ENCODE measurements at places on chromosomes 11 and 22.
A peak's percentile ranks its signal among the peaks of the same experiment; 100 is the strongest.

- no peak for DNase-seq
Measured at GRCh38 chr11:122045181-122045586, 70.8 kb downstream of the BLID start.

DNA sequence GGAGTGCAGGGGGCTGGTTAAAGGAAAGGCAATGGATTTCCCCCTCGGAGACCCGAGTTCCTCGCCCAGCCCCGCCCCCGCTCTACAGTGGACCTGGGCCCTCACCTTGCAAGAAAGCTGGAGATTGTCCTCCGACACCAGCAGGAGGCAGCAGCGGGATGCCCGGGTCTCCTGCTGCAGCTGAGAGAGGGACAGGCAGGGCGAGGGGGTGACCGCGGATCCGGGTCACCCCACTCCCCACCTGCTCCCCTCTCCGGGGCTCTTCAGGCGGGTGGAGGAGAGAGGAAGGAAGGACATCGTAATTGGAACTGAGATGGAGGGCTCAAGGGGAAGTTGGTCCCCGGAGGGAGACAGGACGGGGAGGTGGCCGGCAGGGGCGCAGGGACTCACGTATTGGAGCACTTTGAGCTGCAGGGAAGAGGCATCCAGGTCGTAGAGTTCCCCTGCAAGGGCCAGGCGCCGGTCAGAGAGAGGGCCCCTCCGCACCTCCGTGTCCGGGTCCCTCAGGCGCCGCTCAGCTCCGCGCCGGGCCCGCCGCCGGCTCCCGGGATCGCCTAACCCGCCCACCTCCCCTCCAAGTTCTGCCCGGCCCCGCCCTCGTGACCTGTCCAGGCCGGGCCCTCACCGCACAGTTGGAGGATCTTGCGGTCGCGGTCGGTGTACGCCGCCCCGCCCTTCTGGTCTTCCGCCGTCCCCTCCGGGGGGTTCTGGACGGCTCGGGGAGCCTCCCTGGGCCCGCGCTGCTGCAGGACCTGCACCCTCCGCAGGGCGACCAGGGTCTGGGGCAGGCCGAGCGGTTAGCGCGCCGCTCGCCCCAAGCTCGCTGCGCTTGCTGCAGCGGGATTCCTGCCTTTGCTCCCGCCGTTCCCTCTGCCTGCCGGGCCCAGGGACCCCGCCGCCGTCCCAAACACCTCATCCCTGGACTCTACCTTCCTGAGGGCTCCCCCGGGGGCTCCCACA lies 84.1 kb downstream of the PDE2A start:
- DNase-seq = peak; percentile 31

GRCh38 chr11:62411524-62411923 lies 7.3 kb upstream of the SCGB1A1 start:
- DNase-seq = no peak

- DNase-seq = no peak
Measured at GRCh38 chr11:41457216-41458014, 2.0 kb downstream of the LRRC4C start.

DNA sequence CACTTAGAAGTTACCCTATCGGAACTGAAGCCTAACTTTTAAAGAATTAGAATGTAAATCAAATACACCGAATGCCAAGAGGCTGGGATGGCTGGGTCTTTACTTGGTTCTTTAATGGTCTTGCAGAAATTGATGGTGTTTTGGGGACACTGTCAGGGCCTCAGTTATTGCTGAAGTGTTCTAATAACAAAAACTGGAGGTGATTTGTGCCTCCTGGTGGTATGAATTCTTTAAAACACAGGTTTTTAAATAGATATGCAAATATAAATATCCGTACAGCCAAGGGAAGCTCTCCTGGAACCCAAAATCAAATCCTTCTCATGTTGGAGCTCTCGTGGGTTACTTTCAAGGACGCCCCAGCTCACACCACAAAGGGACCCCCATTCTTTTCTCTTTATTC lies 19.3 kb upstream of the TMPRSS5 start:
- no peak for DNase-seq

GRCh38 chr11:48180627-48181026 lies 36.0 kb upstream of the OR4B1 start:
- no peak for DNase-seq

DNA sequence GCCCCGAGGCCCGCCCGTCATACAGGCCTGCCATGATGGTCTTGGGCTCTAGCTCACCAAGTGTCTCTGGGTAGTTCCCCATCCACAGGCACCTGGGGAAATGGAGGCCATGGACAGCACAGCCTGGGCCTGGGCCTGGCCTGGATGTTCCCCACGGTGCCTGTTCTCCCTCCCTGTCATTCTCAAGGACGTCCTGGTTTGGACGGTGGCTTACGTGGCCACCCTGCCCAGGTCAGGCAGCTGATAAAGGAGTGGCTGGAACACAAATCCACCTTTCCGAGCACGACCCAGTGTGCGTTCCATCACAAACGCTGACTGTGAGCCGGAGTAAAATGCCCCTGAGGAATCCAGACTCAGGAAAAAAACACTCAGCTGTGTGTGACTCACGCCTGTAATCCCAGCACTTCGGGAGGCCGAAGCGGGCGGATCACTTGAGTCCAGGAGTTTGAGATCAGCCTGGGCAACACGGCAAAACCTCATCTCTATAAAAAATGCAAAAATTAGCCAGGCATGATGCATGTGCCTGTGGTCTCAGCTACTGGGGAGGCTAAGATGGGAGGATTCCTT lies 41.2 kb upstream of the TESMIN start:
- DNase-seq = no peak

- DNase-seq = no peak
Measured at GRCh38 chr11:69265210-69265609, 28.7 kb upstream of the MYEOV start.

GRCh38 chr11:32433914-32434355 lies 1.4 kb downstream of the WT1 start:
- DNase-seq = no peak

DNA sequence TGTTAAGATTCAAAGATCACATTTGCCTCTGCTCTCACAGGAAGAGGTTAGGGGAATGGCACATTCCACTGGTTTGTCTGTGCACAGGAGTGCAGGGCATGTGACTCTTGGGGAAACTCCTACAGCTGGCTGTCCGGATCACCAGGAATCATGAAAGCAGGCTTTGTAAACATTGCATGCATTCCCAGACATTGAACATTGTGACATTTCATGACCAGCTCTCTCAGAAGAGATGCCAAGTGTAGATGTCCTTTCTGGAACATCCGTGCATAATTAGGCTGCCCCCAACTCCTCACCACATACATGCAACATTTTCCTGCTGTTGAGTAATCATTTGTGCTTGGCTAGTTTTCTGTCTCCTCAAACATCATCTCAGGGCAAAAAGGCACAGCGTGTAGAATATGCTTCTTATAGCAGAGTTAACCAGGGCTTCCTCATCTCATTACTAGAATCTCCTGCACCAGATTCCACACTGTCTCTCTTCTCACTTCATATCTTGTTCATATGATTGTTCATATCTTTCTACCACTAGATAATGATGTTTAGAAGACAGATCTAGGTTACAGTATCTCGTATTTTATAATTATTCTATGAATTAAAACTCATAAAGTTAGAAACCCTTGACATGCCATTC lies 694.7 kb downstream of the NTM start:
- DNase-seq = no peak

Measured in NCI-H82 (cell line).